ENCODE measurements at places on chromosomes 16 and 17. TPM values are rescaled to one million over a fixed set of nuclear protein-coding genes. Genes with fewer than 3 reads are reported as not detected.
A peak's percentile ranks its signal among the peaks of the same experiment; 100 is the strongest.

The KRTAP4-5 gene
- total RNA-seq, result not detected

The KRTAP1-5 gene
- not detected for total RNA-seq

The GPR139 gene
- not detected for total RNA-seq

DNA sequence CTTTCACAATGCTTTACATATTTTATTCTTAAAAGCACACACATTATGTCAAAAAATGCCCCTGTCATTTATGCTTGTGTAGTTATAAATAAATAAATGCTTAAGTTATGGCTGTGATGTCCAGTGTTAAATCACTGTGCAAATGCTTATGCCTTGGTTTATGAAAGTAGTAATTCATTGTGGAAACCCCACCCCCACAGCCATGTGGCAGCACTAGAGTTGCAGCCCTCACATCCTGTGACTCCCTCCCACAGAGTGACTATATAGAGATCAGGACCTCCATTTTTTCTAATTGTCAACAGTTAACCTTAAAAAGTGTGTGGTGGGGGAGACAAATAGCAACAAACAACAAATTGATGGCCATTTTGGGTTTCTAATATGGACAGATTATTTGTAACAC, 2.4 kb downstream of the SKAP1 start:
- DNase-seq, result peak; percentile 48

DNA sequence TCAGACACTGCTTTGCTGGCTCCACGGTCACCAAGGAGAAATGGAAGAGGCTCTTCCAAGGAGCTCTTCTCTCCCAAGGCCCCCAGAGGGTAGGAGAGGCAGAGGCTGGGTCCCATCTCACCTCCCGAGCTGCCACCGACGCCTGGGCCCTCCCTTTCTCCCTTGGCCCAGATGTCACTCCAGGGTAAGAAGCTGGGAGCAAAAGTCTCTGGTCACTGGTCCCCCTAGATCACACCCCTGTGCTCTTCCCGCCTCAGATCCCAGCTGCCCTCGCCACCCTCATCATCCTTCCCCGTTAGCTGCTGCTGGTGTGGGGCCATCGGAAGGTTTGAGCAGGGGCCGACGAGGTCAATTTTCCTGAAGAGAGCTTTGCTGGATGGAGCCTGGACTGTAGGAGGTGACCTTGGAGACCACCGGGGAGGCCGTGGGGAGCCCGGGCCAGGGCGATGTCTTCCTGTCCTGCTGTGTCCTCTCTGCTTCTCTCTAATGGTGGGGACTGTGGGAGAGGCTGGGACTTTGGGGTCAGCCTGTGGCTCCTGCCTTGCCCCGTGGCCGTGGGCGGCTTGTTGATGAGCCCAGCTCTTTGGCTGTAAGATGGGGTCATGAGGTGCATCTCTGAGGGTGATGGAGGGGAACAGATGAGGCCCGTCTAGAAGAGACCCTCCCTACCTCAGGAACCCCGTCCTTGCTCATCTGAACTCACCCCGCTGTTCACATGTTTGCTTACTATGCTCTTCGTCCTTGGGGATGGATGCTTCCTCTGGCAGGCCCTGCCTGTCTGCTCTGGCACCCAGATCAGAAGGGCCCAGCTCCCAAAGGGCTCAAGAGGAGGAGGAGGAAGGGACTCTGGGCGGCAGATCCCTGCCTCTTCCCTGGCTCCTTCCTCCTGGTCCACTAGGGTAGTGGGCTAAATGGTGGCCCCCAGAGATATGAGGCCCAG, 11.4 kb upstream of the RHBDF2 start:
- no peak for DNase-seq

DNA sequence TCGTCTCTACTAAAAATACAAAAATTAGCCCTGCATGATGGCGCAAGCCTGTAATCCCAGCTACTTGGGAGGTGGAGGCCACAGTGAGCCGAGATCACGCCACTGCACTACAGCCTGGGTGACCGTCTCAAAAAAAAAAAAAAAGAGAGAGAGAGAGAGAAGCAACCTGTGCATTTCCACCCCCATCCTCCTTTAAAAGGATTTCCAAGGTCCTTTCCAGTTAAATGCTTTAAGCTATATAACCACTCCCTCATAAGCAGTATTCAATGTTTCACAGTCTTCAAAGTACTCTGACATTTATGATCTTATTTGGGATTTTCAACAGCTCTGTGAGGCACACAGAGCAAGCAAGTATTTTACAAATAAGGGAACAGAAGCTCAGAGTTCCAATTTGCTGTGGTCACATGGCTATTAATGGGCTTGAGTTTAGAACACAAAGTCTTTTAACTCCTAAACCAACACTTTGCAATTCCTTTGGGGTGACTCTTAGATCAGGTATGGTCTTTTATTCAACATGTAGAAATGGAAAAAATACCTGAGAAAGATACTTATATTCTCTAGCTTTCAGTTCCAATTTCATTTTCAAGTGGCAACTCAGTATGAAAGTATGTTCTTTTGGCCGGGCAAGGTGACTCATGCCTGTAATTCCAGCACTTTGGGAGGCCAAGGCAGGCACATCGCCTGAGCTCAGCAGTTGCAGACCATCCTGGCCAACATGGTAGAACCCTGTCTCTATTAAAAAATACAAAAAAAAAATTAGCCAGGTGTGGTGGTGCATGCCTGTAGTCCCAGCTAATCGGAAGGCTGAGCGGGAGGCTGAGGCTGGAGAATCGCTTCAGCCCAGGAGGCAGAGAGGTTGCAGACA, 31.3 kb downstream of the SPOP start:
- peak; percentile 22 for DNase-seq

DNA sequence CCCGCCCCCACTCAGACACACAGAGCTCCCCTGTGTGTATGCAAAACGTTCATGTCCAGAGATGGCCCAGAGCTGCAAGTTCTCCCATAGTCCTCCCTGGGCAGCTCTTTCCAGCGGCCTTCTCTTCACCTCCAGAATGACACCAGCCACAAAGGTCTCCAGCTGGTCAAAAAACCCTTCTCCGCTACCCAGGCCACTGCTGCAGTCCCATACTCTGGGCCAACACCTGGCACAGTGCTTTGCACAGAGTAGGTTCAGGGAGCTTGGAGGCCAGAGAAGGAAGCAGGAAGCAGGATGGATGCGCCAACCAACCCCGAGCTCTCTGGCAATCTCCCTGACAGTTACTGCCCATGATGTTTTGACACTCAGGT, 1.1 kb upstream of the STAT5B start:
- no peak for DNase-seq
